ENCODE measurements at places on chromosomes 2 and 18. TPM values are rescaled to one million over a fixed set of nuclear protein-coding genes. Genes with fewer than 3 reads are reported as not detected.

Gene IL36A
- not detected for total RNA-seq

DNA sequence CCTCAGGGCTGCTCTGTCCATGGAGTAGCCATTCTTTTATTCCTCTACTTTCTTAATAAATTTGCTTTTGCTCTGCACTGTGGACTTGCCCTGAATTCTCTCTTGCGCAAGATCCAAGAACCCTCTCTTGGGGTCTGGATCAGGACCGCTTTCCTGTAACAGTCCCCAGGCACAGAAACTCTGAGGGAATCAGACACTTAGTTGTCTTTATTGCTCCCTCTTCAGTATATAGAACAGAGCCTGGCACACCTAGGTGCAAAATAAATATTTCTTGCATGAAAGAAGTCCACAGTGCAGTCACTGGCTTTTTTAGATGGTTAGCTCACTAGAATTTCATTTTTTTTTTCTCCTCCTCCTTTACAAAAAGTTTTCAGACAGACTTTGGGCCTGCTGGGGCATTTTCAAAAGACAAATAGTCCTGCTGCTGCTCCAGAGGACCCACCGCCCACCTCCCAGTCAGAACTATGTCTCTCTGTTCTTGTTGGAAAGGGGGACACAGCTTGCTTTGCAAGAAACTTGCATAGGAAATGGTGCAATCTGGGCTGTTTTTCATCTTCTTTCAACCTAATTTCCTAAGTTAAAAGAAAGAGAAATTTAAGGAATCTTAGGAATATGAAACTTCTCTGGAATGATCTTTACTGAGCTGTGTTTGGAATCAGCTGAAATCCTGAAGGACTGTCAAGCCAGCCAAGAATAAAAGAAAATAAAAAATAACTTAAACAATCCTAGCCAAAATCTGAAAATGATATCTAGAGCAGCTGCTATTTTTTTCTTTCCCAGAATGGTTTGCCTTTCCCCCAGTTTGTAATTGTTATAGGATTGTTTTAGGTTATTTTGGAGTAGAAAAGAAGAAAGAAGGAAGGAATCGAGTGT, 31.7 kb upstream of the MAP4K3 start:
- no peak for DNase-seq
- no peak overlapping the region for H3K27ac ChIP-seq
- H3K4me1 ChIP-seq, result no peaks in the 10 kb centered on the region
- no peak overlapping the region for H3K4me3 ChIP-seq
- no peaks in the 10 kb centered on the region for H3K27me3 ChIP-seq
- no peaks in the 10 kb centered on the region for H3K36me3 ChIP-seq

DNA sequence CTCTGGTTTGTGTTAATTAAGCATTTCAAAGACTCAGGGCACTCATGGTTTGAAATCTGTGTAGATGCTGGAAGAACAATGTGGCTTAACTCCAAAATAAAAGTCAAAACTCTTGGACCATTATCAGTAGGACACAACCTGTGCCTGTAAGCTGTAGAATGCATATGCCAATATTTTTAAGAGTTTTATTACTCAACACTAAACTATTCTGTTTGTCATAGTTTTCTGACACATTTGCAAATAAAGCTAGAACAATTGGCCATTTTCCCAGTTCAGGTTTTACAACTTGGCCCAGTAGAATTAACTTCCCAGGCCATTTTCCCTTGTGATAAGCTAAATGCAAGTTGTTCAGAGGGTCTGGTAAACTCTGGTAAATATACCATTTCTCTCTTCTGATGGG, 713.1 kb downstream of the CBLN2 start:
- no peaks in the 10 kb centered on the region for H3K27me3 ChIP-seq
- no peak for DNase-seq
- H3K4me1 ChIP-seq, result no peaks in the 10 kb centered on the region
- H3K27ac ChIP-seq, result no peak overlapping the region

- H3K4me1 ChIP-seq, result no peaks in the 10 kb centered on the region
- H3K4me3 ChIP-seq, result no peak overlapping the region
- H3K27ac ChIP-seq, result no peak overlapping the region
- no peaks in the 10 kb centered on the region for H3K36me3 ChIP-seq
- H3K27me3 ChIP-seq, result no peaks in the 10 kb centered on the region
- DNase-seq, result no peak
Measured at GRCh38 chr2:186159101-186159500, 327.0 kb upstream of the ZC3H15 start.

Gene PDCD1
- total RNA-seq, result 12.3 TPM

DNA sequence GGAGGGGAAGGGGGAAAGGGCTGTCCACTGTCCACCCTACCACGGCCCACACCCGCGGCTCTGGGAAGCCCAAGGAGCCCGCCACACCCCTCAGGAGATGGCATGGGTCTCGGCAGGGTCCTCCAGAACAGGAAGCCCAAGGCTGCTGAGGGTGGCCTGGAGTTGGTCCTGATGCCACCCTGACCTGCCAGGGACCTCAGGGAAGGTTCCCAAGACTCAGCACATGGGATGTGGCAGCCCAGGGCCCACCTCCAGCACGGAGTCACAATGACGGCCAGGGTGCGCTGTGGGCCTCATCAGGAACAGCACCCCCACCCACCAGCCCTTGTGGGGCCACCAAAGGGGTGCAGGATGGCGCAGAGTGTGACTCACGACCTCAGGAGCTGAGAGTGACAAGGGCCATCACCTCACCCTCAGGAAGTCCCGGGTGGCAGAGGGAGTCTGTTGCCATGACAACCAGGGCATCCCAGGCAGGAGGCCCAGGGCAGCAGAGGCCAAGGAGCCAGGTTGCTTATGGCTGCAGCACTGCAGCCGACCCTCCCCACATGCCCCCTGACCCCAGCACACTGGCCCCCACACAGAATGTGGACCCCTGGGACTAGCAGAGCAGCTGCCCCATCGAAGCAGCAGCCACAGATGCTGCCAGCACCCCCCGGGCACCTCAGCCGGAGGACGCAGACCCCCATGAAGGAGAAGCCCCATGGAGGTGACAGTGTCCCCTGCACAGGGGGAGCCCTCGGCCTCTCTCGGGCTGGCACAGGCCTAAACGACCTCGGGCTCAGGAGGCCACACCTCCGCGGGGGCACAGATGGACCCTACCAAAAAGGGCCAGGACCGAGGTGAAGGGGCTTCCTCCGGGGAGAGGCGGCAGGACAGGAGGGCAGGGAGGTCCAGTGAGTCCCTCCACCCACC, 34.3 kb downstream of the KIF1A start:
- no peak overlapping the region for H3K4me3 ChIP-seq
- no peaks in the 10 kb centered on the region for H3K4me1 ChIP-seq
- no peak overlapping the region for H3K27ac ChIP-seq

Gene DSG1
- total RNA-seq, result not detected

GRCh38 chr2:45541450-45541849, 69.6 kb downstream of the SRBD1 start:
- H3K27me3 ChIP-seq, result no peaks in the 10 kb centered on the region
- H3K27ac ChIP-seq, result no peak overlapping the region
- DNase-seq, result no peak

GRCh38 chr2:95025406-95026319, at the start of gene MAL:
Gene MAL, plus strand, starts transcription at chr2:95025708. Its CDS starts 85 bp downstream, at chr2:95025793.
- H3K36me3 ChIP-seq, result no peaks in the 10 kb centered on the region
- H3K27ac ChIP-seq, result peak within 1 kb of the TSS; percentile 72
- DNase-seq, result peak; percentile 84
- no peaks in the 10 kb centered on the region for H3K27me3 ChIP-seq

- H3K27ac ChIP-seq, result no peak overlapping the region
- no peak overlapping the region for H3K4me3 ChIP-seq
- DNase-seq, result no peak
- no peaks in the 10 kb centered on the region for H3K36me3 ChIP-seq
- no peaks in the 10 kb centered on the region for H3K4me1 ChIP-seq
Measured at GRCh38 chr2:15082105-15083058, 449.9 kb downstream of the LRATD1 start.

Gene DPP10
- total RNA-seq, result not detected

DNA sequence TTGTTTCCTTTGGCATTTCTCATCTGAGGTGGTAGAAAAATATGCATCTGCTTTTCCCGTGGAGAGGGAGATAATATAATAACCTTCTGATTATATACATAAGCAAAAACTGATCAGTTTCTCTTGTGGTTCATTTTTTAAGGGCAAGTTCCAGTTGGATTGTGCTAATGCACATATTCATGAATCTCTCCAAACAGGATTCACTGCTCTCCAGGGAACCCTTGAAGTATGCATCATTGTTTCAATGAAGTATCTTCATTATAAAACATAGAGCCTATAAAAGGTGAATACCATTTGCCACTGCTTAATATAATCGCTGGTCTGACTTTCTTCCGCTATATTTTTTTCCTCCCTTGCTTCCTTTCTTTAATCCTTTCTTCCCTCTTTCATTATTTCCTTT, 384.7 kb downstream of the FIGN start:
- H3K27ac ChIP-seq, result no peak overlapping the region
- no peak overlapping the region for H3K4me3 ChIP-seq
- no peak for DNase-seq
- H3K36me3 ChIP-seq, result no peaks in the 10 kb centered on the region

- no peak for DNase-seq
- H3K27ac ChIP-seq, result no peak overlapping the region
- no peak overlapping the region for H3K4me3 ChIP-seq
Measured at GRCh38 chr18:65016631-65017371, 734.0 kb upstream of the CDH7 start.

GRCh38 chr18:62758591-62758990, 43.2 kb downstream of the PHLPP1 start:
- H3K4me1 ChIP-seq, result no peaks in the 10 kb centered on the region
- H3K4me3 ChIP-seq, result no peak overlapping the region
- no peak overlapping the region for H3K27ac ChIP-seq
- no peaks in the 10 kb centered on the region for H3K27me3 ChIP-seq
- DNase-seq, result no peak
- H3K36me3 ChIP-seq, result no peaks in the 10 kb centered on the region

- H3K27ac ChIP-seq, result no peak overlapping the region
- H3K27me3 ChIP-seq, result no peaks in the 10 kb centered on the region
- H3K36me3 ChIP-seq, result no peaks in the 10 kb centered on the region
- no peak for DNase-seq
- H3K4me1 ChIP-seq, result no peaks in the 10 kb centered on the region
- no peak overlapping the region for H3K4me3 ChIP-seq
Measured at GRCh38 chr18:42752916-42753315, 362.6 kb downstream of the RIT2 start.

DNA sequence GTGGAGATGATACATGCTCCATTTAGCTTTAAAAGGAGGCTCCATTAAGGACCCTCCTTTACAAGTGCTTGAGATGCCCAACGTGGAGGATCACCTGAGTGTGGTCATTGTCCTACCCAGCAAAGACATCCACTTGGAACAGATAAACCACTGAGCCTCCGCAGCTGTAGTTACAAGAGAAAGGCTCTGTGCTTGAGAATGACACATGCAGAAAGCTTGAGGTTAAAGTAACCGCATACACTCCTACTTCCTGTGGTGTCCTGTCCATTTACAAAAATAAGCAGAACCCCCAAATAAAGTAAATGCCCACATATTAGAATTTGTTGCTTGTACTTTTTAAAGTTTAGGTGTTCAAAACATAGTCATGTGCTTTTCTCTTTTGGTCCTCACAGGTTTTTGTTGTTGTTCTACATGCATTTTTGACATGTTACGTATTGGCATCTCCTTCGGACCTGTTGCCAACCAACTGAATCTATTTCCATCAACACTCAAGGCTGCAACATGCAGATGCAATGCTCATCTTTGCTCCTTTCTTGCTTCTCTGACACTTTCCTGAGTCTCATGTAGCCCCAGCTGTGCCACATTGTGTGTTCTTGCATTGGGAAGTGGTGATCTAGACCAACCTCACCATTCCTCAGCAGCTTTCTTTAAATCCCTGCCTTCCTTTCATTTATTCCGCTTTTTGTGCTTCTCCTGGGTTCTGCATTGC, 56.0 kb downstream of the SERPINB7 start:
- H3K27me3 ChIP-seq, result no peaks in the 10 kb centered on the region
- no peak overlapping the region for H3K27ac ChIP-seq

- no peaks in the 10 kb centered on the region for H3K27me3 ChIP-seq
- no peaks in the 10 kb centered on the region for H3K4me1 ChIP-seq
- H3K4me3 ChIP-seq, result no peak overlapping the region
- H3K36me3 ChIP-seq, result peaks cover 20% of the 10 kb centered on the region
- DNase-seq, result no peak
Measured at GRCh38 chr2:15281681-15282080, 279.5 kb downstream of the NBAS start.

- no peaks in the 10 kb centered on the region for H3K4me1 ChIP-seq
- no peak overlapping the region for H3K4me3 ChIP-seq
- no peaks in the 10 kb centered on the region for H3K36me3 ChIP-seq
- DNase-seq, result no peak
- H3K27ac ChIP-seq, result no peak overlapping the region
- no peaks in the 10 kb centered on the region for H3K27me3 ChIP-seq
Measured at GRCh38 chr2:133734716-133735495, 166.6 kb upstream of the NCKAP5 start.

Gene CCDC142
- 15.8 TPM for total RNA-seq

DNA sequence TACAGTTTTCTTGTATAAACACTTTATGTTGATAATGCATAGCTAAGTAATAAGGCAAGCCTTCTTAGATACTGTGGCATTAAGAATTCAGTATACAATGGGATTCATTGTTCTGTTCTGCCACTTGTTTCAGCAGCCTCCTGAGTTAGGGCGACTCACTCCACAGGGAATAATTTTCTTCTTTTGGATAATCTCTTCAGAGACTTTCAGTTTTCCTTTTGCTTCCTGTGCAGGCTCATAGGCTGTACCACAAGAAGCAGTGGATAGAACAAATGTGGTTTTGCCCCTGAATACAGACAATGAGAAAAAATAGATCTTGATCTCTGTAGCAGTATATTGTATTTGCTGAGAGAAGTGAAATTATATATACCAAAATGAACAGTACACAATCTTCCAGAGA, 298.0 kb downstream of the ZNF407 start:
- H3K27ac ChIP-seq, result no peak overlapping the region
- H3K36me3 ChIP-seq, result peaks cover 4% of the 10 kb centered on the region
- H3K4me3 ChIP-seq, result no peak overlapping the region
- H3K4me1 ChIP-seq, result no peaks in the 10 kb centered on the region
- H3K27me3 ChIP-seq, result no peaks in the 10 kb centered on the region

DNA sequence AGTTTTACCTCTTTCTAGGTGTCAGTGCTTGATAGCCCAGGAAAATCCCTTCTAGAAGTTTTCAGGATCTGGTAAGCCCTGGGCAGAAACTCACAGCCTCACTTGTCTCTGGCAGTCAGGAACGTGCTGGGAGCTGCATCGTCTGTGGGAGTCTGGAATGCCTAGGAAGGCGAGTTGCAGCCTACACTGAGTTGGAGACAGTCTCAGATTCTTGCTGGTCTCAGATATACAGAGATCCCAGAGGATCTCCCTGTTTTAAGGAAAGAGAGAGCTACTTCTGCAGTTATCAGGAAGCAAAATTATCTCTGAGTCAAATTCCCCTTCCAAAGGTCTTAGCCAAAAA, 104.4 kb upstream of the CDC42EP3 start:
- DNase-seq, result no peak
- no peak overlapping the region for H3K4me3 ChIP-seq
- no peaks in the 10 kb centered on the region for H3K27me3 ChIP-seq
- no peaks in the 10 kb centered on the region for H3K4me1 ChIP-seq

Data from CD4-positive, CD25-positive, alpha-beta regulatory T cell (primary cell).